ENCODE measurements at places on chromosomes 6 and 20.

DNA sequence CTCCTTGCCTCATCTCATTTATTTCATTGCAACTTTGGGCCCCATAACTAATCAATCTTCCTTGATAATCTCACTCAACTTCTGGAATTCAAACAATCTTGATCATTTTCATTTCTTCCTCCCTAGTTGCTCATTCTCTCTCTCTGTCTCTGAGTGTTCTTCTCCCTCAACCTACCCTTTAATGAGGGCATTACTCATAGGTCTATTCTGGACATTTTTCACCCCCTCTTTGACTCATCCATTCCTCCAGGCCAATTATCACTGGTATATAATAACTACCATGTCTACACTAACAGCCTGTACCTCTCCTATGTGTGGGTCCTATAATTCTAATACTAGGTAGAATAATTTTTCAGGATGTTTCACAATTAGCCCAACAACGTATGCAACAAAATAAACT is 78.8 kb downstream of the COL21A1 start:
- DNase-seq, result no peak

GRCh38 chr20:21512634-21513180 is 1.2 kb downstream of the NKX2-2 start:
- DNase-seq, result peak; percentile 50

- no peak for DNase-seq
Observed at GRCh38 chr20:40181676-40182075, 507.4 kb downstream of the MAFB start.

- DNase-seq, result no peak
Observed at GRCh38 chr20:54469293-54469692, 6.1 kb upstream of the DOK5 start.

DNA sequence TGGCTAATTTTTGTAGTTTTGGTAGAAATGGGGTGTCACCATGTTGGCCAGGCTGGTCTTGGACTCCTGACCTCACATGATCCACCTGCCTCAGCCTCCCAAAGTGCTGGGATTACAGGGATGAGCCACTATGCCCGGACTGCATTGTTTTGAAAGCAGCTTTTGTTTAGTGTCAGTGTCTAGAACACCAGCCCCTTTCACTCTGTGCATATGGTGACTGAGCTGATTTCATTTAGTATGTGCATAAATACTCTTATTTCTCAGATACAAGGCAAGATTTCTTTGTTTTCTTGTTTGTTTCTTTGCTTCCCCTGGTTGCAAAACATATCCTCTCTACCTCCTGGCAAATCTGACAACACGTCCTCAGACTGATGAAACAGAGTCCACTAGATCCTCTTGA is 152.8 kb upstream of the CHD6 start:
- DNase-seq, result no peak

- DNase-seq, result no peak
Observed at GRCh38 chr6:140101367-140101766, 726.9 kb upstream of the CITED2 start.

- DNase-seq, result no peak
Observed at GRCh38 chr6:36505744-36506534, 41.3 kb downstream of the STK38 start.

DNA sequence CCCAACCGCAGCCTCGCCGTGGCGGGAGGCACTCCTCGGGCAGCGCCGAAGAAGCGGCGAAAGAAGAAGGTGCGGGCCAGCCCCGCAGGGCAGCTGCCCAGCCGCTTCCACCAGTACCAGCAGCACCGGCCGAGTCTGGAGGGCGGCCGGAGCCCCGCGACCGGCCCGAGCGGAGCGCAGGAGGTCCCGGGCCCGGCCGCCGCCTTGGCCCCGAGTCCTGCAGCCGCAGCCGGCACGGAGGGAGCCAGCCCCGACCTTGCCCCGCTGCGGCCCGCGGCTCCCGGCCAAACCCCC is 525 bp downstream of the PNRC1 start:
- DNase-seq, result no peak

DNA sequence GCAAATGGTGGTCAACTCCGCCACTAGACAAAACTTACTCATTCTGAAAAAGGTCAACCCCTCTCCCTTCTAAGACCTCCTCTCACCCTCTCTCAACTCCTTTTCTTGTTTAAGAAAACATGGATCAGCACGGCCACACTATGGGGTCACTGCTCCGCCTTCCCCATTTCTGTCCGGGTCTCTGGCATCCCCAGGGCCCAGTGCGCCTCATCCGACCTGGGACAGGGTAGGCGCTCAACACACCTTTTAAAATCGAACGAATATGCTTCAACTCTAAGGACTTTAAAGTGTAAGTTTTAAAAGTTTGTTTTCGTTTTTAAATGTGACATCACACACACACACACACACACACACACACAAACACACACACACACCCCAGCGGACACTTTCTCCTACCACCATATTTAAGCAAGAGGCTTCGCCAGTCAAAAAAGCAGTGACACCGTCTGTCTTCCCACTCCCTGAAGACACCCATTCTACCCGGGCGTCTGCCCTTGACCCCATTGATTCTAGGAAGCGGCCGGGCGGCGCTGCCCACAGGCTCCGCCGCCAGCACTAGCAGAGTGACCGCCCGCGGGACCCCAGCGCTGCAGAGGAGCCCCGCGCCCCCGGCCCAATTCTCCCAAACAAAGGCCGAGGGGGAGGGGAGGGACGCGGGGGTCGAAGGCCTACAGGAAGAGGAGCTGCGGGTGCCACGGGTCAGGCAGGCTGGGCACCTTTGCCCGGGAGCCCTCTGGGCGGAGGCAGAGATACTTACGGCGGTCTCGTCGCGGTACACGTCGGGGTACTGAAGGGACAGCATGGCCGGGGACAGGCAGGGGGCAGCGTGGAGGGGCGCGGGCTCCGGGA is 568 bp downstream of the PREP start:
- DNase-seq, result no peak

DNA sequence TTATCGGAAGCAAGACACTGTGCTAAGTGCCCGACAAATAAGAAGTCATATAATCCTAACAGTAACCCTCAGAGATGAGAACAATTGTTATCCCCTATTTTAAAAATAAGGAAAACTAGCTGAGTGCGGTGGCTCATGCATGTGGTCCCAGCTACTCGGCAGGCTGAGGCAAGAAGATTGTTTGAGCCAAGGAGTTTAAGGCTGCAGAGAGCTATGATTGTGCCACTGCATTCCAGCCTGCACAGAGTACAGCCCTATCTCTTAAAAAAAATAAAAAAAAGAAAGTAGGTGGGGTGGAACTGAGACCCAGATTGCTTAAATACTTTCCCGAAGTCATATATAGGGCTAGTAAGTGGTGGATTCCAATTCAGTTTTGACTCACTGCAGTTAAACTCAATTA is 84.7 kb downstream of the UST start:
- DNase-seq, result no peak

GRCh38 chr6:14271789-14272736 is 154.5 kb downstream of the CD83 start:
- no peak for DNase-seq

GRCh38 chr6:45455408-45455807 is 77.7 kb upstream of the SUPT3H start:
- no peak for DNase-seq

DNA sequence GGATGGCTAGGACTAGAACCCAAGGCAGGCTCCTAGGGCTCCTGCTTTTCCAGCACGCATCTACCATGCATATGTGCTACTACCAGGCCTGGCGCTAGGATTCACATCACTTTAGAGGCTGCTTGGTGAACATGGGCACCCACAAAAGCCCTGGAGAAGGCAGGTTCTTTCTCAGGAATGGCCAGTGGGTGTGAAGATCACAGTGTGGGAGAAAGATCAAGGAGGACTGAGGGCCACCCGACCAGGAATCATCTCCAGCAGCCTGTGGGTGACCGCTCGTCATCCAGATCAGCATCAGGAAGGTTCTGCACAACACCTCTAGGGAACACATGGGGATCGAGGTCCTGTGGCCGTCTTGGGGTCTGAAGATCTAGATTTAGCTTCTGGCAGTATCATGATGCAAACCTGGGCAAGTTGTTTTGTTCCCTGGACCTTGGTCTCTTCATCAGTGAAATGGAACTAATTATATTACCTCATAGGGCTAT is 27.3 kb downstream of the SRSF3 start:
- DNase-seq, result no peak

GRCh38 chr6:166589337-166589731 is 2.9 kb upstream of the RAMACL start:
- no peak for DNase-seq

DNA sequence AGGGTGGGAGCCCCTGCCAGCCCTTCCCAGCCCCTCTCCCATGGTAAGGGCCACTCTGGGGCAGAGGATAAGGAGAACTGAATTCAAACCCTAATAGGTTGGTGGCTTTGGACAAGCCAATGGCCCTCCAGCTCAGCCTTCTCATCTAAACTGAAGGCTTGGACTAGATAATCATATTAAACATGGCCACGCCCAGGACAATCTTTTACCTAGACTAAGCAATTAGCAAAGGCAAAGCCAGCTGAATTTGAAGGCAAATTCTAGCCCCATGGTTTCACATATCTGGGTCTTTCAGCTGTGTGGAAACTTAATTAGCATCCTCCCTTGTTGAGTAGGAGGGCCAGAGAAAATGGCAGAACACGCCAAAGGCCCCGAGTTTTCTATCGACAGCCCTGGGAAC is 10.7 kb downstream of the SLC22A23 start:
- DNase-seq, result no peak

DNA sequence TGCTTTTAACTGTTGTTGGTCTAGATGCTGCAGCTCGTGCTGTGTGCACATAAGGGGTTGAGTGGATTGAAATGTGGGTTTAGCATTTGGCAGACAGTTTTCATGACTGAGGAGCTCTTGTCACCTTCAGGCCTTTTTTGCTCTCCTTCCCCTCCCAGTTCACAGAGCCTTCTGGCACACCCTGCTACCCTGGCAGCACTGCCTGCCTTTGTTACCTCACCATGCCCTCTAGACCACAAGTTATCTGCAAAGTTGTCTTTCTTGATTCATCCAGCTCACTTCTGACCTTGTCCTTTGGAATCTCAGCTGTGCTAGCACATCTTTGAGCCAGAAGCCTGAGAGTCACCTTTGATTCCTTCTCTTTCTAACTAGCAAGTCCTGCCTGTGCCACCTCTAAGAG is 348.9 kb upstream of the ZFP64 start:
- no peak for DNase-seq

DNA sequence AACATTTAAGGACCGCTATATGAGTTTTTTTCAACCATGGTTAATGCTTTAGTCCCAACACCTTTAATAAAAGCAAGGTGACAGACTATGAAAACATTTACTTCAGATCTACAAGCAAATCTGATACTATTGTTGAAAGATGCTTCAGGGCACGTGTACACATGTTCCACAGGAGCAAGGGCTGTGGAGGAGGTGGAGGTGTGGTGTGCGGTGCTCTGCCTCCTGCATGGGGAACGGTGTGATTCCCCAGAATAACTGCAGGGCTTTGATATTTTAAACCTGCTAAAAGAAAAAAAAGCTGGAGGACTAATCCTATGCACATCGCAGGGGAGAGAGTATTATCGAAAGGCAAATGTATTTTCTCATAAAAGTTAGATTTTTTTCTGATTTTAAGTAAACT is 188.1 kb upstream of the CEP162 start:
- no peak for DNase-seq

DNA sequence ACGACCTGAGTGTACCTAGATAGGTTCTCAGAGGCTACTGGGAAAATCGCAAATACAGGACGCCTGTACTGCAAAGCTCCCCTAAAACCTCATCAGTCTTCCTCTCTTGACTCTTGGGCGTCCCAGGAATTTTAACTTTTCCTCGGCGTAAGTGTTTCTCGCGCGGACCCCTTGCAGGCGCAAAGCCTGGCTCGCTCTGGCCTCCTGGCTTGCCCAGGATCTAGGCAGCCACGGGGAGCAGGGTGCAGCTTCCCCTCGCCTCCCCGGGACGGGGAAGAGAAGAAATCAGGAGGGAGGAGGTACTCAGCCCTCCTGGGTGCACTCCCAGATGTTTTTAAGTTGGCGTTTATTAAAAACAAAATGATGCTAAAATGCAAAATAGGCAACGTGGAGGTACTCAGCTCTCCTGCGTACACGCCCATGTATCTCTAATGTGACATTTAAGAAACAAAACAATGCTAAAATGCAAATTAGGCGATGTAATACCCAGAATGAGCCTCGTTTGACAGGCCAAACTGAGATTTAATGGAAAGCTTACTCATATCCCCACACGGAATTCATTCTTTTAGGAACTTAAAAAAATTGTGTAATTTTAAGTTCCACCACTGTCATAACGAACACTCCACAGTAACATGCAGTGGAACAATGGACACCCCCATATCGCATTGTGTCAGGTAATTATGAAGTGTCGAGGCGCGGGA is 1.6 kb upstream of the SOBP start:
- no peak for DNase-seq

DNA sequence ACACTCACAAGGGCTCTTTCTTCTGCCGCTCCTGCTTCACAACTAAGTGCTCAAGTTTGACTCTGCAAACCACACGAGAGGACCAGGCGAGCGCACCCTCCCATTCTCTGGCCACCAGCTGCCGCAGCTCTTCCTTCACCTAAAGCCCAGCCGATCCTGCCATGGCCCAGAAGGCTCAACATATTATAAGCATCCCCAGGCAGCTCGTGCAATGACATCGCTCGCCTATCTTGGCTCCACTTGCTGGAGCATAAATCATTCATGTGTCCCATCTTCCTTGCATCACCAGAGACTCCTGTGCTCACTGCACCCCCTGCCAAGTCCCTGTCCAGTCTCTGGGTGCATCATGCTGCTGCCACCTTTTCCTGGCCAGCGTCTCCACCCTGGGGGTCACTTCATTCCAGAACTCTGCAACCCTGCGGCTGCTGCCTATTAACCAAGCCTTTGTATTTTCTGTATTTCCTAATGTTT is 59.0 kb downstream of the PSMG4 start:
- DNase-seq, result no peak

- DNase-seq, result no peak
Observed at GRCh38 chr20:32249030-32249738, 28.3 kb upstream of the KIF3B start.

DNA sequence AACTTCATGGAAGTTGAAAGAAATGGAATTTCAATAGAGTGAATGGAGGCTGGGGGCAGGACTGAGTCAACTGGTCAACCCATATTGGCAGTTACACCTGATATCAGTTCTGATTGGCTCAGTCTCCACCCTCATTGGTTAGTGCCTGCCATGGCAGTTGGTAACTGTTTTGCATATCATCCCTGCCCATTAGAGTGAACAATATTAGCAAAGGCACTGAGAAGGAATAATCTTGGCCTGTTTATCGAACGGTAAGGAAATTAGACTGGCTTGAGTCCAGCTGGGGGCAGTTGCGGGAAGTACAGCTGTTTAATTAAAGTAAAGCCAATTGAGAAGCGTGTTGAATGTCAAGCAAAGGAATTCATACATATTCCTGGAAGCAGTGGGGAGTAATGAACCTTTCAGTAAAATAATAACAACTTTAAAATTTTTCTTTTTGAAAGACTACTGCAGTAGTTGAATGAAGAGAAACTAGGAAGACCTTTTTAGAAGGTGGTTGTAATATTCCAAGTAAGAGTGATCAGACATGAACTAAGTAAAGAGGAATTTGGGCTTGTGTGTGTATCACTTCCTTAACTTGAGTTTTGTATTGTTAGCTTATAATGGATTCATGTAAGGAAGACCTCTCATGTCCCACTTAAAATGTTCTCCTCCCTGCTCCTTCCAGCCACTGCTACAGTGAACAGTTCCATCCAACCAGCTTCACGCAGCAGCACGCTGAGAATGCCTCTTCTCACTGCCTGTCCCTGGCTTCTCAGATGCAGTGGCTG is 17.2 kb upstream of the FAM50B start:
- no peak for DNase-seq
